DMS79 (cell line): ENCODE measurements at places on chromosomes 13 and 19.
A peak's percentile ranks its signal among the peaks of the same experiment; 100 is the strongest.

- DNase-seq = no peak
These were observed 47.7 kb upstream of the MAB21L1 start for GRCh38 chr13:35524171-35524570.

DNA sequence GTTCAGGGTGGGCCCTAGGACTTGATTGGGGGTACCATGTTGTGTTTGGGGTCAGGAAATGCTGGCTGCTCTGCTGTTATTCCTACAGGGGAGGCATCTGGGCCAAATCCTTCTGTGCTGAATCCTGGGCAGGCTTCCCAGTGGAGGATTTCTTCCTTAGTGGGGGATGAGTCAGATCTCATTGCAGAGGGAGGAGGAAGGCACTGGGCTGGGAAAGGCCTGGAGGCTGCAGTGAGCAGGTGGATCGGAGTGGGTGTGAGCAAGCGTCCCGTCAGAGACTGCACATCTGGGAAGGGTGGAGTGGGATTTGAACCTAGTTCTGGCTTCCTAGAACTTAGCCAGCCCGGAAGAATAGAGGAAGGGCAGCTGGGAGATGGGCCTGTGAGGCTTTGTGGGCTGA lies 11.5 kb downstream of the CCDC124 start:
- DNase-seq = no peak

GRCh38 chr19:30685426-30686000 lies 313.3 kb downstream of the ZNF536 start:
- DNase-seq = no peak

DNA sequence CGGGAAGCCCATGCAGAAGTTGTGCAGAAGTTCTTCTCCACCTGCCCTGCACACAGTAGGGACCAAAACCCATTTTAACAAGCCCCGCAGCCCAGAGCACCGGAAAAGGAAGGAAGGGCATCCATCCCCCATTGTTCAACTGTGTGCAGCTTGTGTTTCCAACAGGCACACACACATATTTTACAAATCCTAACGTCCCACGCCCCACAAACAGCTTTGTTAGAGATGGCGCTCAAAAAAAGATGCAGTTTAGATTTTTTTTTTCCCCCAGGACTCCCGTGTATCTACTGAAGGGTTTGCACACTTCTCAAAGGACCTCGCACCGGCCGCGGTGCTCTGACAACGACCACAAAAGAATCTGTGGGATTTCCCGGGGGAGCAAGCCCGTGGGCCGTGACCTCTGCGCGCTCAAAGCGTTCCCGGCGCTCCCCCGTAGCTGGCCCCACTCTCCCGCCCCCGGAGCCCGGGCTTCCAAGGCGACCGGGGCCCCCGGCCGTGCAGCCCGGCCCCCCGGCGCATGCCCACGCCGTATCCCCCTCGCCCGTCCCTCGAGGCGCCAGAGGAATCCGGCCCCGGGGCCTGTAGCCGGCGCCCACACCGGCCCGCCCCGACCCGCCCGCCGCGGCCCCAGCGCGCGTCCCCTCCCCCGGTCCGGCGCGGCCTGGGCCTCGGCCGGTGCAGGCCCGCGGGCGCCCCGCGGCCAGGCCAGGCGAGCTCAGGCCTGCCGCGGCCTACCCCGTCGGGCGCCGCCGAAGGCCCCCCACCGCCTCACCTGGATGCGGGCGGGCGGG lies 523 bp downstream of the ELAVL1 start:
- peak; percentile 0 for DNase-seq

- no peak for DNase-seq
These were observed 13.0 kb upstream of the LIN7B start for GRCh38 chr19:49101160-49101559.

DNA sequence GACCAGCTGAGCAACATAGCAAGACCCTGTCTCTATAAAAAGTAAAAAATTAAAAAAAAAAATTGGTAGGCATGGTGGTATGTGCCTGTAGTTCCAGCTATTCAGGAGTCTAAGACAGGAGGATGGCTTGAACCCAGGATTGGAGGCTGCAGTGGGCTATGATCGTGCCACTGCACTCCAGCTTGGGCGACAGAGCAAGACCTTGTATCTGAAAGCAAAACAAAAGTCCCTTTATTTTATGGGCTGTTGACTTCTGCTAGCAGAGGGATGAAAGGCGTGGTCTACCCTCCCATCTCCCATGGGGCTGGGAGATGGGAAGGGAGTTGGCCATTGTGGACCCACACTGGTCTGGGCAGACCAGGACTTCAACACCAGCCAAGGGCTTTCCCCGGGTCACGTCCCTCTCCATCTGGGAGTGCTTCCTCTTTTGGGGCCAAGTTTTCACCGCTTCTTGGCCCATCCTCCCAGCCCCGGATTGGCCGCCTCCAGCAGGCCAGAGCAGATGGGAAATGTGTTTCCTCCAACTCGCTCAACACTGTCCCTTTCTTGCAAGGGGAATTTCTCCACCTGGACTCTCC lies 2.2 kb upstream of the TNFSF9 start:
- DNase-seq = no peak

GRCh38 chr13:112962911-112963625 lies 5.9 kb upstream of the MCF2L start:
- DNase-seq = no peak

GRCh38 chr19:12141405-12141736 lies 1.2 kb upstream of the ZNF20 start:
- DNase-seq = no peak

DNA sequence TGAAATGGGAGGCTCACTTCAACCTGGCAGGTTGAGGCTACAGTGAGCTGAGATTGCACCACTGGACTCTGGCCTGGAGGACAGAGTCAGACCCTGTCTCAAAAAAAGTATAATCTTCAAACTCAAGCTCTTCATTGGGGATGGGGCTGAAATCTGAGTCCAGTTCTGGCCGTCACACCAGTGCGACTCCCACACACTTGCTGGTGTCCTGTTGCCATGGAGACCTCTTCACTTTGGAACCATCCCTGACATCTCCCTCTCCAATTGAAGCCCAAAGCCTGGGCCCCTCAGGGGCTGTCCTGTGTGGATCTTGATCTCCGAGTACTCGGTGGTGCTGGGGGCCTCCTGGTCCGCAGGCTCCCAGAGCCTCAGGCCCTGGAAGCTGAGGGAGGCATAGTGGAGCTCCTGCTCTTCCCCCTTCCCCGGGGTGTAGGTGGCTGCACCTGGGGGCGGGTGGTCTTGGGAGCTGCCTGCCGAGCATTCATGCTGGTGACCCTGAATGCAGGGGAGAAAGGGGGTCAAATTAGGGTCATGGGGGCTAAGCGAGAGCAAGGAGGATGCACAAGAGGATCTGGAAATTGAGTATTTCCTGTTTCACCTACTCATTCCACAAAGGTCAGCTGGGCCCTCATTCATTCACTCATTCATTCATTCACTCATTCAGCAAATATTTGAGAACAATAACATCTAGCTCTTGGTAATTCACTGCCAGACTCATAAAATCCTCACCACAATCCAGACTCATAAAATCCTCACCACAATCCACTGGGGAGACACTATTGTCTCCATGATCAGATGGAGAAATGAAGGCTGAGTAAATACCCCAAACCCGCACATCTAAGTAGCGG lies 11.0 kb downstream of the SIGLEC11 start:
- no peak for DNase-seq

- DNase-seq = no peak
These were observed 1033.6 kb downstream of the SLITRK5 start for GRCh38 chr13:88704600-88705275.

GRCh38 chr13:21429211-21429610 lies 29.9 kb downstream of the ZDHHC20 start:
- no peak for DNase-seq

GRCh38 chr19:45901912-45902650 lies at the start of gene MYPOP:
Gene MYPOP (minus strand): TSS chr19:45902613. CDS start chr19:45901773, 840 bp downstream.
- no peak for DNase-seq

GRCh38 chr19:49767381-49767780 lies 580 bp downstream of the AP2A1 start:
- DNase-seq = no peak

DNA sequence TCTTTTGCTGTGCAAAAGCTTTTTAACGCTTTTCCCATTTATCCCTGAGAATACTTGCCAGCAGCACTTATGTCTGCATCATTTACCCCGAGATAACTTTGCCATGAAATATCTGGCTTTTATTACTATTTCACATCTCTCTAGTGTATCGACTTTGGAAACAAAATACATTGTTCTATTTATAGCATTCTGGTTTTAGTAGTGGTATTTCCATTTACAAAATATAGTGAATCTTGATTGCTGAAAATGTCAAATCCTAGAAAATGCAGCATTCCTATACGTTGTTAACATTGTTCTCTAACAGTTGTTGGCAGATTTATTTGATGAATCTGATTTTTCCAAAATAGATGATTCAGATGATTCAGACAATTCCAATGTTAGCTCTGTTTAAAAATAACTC lies 189.3 kb upstream of the SPRY2 start:
- DNase-seq = no peak

DNA sequence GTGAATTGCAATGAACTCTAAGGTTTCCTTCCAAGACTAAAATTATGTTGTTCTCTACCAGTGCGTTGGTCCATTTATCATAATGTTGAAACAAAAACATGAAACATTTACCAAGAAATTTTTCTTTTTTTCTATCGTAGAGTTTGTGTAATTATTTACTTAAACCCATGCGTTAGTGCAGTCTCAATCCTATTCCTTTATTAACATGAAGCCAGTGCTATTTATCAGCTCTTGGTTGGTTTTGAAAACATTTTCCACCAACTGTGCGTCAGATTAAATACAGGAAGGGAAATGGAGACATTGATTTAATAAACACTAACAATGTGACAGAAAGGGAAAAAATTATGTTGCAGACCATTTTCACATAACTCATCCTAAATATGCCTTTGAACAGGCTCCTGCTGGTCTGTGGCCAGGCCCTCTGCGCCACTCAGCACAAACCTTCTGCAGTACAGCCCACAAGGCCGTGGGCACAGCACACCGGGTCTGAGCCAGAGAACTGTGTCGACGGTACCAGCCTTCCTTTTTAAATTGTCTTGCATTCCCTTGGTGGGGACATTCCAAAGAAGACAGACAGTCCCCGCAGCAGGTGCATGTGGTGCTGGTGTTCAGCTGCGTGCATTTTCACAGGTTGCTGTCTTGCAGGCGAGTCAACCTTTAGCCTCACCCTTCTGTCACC lies 135.8 kb downstream of the SHISA2 start:
- no peak for DNase-seq

GRCh38 chr13:98672947-98673613 lies 79.4 kb downstream of the SLC15A1 start:
- peak; percentile 59 for DNase-seq

- no peak for DNase-seq
These were observed 27.6 kb downstream of the PRKD2 start for GRCh38 chr19:46689358-46689757.

DNA sequence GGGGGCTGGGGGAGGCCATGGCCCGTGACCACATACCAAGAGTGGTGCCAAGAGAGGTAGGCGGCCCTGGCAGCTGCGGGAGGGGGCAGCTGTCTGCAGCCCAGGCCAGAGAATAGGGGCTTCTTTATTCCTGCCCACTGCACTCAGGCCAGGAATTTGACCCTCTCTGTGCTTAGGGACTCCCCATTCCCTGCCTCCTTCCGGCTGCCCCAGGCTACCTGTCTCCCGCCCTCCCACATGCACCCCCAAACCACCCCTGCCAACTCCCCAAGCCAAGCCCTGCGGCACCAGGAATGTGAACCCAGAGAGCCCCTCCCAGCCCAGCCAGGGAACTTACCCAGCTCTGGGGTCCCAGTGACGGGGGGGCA lies 687 bp downstream of the PLEKHA4 start:
- DNase-seq = no peak

- peak; percentile 34 for DNase-seq
These were observed 2.7 kb downstream of the KLF5 start for GRCh38 chr13:73061473-73061872.

- DNase-seq = no peak
These were observed 89.4 kb downstream of the PCCA start for GRCh38 chr13:100178309-100178708.
